ENCODE measurements at places on chromosomes 13 and 19.
A peak's percentile ranks its signal among the peaks of the same experiment; 100 is the strongest.

DNA sequence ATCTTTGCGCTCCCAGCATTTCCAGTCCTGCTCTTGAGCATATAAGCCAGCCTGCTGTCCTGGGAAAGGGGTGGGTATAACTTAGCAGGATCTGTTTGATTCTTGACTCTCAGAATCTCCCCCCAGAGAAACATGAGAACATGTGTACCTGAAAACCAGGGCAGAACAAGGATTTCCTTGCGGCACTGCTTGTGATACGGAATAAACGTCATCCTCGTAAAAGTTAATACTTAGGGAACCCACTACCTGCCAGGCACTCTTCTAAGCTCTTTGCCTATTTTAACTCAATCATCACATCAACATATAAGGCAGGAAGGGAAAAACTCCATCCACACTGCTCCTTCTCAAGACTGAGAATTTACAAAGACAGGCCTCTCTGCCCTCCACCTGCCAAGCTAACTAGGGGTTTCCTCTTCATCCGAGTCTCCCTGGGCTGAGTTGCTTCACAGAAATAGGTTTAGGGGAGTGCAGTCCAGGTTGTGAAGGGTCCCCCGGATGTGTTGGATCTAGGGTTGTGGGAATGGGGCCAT is 1.1 kb downstream of the ZNF653 start:
- no peak for DNase-seq

GRCh38 chr19:4173479-4174212 is 8.7 kb downstream of the SIRT6 start:
- no peak for DNase-seq

DNA sequence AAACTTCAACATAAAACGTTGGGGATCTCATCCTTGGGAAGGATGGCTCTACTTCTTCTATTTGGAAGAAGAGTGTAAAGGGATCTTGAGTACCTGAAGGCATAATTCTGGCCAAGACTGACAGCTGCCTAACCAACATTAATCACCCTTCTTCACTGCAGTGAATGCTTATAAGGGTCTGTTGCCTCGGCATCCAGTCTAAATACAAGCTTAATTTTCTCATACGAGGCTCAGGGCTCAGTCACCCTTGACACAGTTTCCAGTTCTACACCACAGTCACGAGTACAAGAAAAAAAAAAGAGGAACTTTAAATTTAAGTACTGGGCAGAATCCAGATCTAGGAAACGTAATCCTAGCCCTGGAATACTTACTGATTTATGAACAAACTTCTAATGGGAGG is 9.0 kb downstream of the FPR3 start:
- no peak for DNase-seq

DNA sequence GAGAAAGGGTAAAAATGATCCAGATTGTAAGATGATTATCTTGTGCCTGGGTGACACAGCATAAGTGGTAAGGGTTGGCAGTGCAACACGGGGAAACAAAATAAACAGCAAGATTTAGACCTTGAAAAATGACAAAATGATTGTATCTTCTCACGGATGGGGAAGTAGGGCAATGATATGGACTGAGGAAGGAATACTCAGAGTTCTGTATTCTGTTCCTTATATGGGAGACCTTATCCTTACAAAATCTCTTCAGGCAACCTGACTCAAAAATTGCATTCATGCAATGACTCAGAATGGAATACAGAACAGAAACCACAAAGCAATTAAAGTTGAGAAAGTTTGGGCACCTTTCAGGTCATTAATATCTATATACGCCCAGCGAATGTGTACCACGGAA is 149.0 kb downstream of the HS6ST3 start:
- no peak for DNase-seq

- no peak for DNase-seq
Measured at GRCh38 chr19:1057176-1057855, 9.7 kb upstream of the ARHGAP45 start.

GRCh38 chr13:25248071-25248470 is 39.2 kb downstream of the MTMR6 start:
- no peak for DNase-seq

DNA sequence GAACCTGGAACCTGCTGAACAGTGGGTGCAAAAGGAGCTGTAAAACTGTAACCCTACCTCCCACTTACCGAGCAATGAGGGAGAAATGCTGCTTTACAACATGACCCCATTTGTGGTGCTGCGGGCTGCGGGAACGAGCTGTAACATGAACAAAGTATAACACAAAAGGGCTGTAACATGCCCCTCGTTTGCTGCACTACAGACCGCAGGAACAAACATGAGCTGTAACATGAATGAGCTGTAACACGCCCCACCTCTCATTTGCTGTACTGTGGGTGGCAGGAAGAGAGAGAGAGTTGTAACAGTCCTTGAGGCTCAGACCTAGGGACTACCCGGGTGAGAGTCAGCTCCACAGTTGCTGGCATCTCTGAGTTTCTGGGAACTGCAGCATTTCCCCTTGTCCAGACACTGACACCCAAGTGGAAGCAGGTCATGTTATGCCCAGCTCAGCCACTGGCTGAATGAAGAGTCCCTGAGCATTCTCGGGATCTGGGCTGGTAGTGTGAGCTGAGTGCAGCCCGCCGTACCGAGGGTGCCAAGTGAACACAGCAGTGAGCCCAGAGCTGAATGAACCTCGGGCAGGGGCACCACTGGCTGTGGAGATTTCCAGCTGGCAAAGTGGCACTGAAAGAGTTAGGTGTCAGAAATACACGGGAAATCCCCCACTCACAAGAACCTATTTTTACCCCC is 1385.3 kb upstream of the SPRY2 start:
- no peak for DNase-seq

DNA sequence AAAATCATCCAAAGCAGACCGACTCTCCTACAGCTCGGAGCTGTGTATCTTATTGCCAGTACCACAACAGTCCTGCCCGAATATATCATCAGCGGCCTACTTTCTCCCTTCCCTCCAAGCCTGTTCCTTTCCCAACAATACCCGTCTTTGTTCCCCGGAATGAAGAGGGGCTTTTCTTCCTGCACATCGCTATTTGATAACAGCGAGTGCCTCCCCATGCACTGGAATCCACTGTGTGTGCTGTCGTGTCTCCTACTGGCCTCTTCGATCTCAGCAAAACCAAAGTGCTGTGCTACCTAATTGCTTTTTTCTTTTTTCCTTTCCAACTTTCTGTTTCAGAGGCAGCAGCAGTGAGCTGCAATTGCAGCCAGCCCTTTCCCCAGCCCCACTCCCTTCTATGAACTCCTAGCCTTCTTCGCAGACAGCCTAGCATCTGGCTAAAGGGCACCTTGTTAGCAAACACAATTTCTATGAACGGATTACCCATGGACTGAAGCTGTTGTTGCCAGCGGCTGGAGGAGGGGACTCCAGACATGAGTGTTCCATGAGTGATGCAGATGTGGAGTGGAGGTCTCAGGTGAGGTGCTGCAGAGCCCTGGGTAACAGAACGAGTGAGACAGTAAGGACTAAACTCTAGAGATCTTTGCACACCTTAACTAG is 43.4 kb downstream of the EFNB2 start:
- DNase-seq, result no peak

DNA sequence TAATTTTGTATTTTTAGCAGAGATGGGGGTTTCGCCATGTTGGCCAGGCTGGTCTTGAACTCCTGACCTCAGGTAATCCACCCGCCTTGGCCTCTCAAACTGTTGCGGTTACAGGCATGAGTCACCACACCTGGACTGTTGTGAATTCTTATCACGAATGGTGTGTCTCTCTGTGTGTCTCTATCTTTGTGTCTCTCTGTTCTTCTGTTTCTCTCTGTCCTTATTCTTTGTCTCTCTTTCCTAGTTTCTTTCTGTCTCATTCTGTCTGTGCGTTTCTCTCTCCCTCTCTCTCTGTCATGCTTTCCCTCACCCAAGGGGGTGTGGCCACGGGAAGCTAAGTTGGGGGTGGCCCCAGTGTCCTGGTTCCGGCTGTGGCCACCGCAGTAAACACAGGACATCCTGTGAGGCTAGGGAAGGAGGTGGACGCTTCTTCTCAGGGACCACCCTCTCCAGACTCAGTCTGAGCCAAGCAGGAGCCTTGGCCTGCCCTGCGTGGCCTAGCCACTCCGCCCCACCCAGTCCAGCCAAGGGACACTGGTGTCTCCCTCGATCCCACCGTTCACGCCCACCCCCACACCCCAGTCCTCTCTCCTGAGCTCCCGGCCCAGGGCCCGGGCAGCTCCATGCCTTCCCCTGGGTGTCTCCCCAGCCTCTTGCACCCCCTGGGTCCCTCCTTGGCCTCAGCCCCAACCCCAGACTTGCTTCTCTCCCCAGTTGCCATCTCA is 3.9 kb upstream of the PRX start:
- DNase-seq, result no peak

- DNase-seq, result no peak
Measured at GRCh38 chr19:24062190-24062589, 24.8 kb upstream of the ZNF254 start.

GRCh38 chr13:73894995-73895571 is 239.1 kb downstream of the KLF12 start:
- DNase-seq, result no peak

DNA sequence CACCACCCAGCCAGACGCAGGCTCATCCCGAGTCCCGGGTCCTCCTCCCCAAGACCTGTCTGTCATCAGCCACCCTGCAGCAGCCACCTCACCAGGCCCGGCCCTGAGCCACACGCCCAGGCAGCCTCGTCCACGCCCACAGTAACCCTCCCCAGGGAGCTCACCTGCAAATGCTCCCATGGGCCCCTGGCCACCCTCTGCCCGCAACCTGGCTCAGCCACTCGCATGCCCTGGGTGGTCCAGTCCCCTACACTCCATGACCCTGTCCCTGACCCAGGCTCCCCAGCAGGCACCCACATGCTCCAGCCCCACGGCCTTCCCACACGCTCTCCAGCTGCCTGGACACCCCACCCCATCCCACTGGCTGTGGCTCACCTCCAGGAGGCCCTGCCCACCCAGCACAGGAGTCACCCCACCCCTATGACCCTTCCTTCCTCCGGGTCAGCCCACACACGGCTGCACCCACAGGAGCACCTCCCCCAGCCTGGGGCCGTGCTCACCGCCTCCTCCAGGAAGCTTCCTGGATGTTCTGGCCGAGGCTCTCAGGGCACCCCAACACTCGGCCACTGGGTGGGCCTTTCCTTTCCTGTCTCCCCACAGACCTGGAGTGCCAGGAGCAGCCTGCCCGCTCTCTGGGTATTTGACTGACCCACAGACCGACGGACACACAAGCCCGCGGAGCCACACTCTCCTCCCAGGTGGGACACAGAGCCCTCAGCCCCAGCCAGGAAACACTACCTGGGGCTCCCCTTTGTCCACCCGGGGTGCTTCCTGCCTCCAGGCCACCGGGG is 3.6 kb downstream of the TMEM259 start:
- DNase-seq, result no peak

- DNase-seq, result no peak
Measured at GRCh38 chr19:7670150-7670783, 1.4 kb downstream of the RETN start.

DNA sequence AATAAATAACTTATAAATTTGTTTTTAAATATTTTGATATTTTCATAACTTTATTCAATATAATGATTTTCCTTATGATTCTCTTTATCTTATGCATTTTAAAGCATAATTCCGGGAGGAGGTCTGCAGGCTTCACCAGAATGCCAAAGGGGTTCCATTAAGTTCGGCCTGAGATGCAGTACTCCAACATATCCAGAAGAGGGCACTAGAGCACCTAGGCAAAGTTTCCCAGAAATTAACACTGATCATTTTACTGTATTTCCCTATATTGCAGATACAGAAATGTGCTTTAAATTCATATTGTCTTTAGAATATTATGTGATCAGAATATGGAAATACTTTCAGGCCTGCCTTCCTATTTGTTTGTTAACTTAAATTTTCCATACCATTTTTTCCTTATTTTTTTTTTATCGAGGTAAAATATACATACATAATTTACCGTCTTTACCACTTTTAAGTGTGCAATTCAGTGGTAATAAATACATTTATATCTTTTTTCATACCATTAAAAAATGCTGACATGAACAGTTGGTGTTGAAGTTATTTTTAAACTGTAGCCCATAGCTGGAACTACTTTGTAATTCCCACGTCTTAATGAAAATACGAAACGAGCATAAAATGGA is 58.9 kb upstream of the TM9SF2 start:
- DNase-seq, result peak; percentile 78

DNA sequence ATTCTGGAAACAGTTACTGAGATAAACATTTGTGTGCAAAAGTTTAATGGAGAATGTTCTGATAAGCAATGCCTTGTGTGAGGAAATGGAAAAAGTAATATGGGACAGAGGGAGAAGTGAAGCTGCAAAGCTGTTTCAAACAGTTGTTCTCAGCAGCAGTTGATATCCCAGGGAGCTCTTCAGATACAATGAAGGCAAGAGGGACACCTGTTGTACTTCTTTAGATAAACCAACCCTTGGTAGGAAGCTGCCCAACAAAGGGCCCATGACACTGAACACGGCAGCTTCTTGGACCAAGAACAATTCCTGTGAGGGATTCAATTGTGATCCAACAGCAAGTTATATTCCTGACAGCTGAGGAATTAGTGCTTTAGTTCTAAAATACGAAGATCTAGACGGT is 894.3 kb upstream of the PCDH20 start:
- no peak for DNase-seq

DNA sequence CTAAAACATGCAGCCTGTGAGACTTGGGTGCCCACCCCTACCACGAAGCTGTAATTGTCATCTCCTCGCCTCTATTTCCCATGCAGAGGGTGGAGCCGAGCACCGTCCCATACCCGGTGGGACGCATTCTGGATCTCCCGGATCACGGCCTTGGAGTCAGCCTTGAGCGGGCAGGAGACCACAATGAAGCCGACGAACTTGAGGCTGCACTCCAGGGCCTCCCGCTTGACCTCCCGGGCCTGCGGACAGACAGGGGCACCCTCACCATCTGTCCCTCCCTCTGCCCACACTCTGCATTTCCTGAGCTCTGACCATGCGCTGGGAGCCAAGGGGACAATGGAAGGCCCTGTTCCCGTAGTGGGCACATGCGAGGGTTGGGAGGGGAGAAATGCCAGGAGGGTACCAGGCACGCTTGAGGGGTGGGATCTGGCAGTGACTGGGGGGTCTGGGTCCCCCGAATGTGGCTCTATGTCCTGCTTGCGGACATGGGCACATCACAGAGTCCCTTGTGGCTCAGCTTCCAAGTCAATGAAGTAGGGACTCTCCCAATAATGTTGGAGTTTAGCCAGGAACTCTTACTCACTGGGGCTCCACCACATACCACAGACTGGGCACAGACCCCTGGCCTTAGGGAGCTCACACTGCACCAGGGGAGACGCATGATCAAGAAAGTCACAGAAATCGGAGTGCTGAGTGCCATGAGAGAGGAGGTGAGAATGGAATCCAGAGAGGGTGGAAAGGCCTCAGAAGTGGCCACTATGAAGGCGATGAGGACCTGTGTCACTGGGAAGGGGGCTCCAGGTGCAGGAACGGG is 9.2 kb upstream of the GMIP start:
- no peak for DNase-seq

Data from natural killer cell treated with Interleukin-12 subunit alpha and Interleukin-12 subunit beta and Interleukin-15 and Interleukin-18, amount 100 ng/mL, for 72 hours (primary cell).